NCI-H226 (cell line): ENCODE measurements at places on chromosomes 3 and 15.
A peak's percentile ranks its signal among the peaks of the same experiment; 100 is the strongest.

- DNase-seq = no peak
These were observed 232.6 kb upstream of the LRTM1 start for GRCh38 chr3:55160241-55160983.

- DNase-seq = peak; percentile 40
These were observed 40.8 kb downstream of the KAT2B start for GRCh38 chr3:20080956-20081554.

DNA sequence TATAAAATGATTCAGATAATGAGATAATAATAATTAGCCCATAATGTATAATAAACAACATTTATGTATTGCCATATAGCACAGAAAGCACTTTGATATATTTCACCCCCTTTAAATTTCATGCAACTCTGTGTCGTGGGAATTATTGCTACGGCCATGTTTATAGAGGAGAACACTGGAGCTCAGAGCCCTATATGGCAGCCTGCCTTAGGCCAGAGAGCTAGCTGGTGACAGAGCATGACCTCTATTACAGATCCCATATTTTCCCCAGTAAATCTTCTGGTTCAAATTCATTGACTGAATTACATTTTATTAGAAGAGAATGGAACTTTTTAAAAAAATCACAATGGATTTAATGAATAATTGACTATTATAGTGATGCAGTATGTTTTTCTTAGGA is 25.0 kb downstream of the USP13 start:
- DNase-seq = no peak

DNA sequence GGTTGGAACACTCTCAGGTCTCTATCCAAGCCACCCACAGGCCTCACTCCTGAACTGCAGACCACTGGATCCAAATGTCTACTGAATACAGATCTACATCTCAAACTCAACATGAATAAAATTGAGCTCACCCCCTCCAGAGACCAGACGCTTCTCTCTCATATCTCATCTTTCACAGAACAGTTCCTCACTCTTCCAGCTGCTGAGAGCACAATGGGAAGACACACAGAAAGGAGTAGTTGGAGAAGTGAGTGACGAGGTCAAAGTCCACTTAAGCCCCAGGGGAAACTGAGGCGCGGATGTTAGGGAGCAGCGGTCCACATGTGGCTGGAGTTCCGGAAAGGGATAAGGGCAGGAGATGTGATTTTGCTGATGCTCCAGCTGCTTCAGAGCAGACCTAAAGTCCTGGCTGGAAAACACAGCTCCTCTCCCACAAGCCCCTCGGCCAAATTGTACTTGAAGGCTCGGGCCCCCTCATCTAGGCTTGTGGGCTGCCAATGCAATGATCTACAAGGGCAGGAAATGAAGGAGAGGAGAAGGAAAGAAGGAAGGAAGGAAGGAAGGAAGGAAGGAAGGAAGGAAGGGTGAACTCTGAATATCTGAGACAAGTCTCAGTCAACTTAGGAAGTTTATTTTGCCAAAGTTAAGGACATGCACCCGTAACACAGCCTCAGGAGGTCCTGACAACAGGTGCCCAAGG is 211.2 kb upstream of the TLE3 start:
- no peak for DNase-seq

DNA sequence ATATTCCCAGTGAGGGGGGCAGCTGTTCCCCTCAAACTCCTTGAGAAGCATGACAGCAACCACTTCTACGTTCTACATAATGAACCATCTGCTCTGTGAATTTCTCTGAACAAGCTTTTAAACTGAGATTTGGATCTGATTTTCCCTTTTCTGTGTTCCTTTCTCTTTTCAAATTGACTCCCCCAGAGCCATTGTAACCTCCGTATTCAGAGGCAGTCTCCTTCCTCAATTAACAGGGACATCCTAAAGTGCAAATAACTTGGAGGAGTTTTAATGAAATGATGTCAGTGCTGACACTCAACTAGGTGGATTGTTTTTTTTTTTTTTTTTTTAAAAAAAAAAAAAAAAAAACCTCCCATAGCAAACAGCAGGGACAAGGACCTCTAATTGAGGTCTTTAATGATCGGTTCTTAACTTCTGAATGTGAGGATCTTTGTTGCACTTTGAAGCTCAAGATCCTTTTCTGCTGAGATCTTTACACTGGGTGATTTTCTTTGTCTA is 48.8 kb downstream of the ADAMTS9 start:
- no peak for DNase-seq

GRCh38 chr3:33957176-33957575 is 158.7 kb downstream of the PDCD6IP start:
- DNase-seq = no peak

DNA sequence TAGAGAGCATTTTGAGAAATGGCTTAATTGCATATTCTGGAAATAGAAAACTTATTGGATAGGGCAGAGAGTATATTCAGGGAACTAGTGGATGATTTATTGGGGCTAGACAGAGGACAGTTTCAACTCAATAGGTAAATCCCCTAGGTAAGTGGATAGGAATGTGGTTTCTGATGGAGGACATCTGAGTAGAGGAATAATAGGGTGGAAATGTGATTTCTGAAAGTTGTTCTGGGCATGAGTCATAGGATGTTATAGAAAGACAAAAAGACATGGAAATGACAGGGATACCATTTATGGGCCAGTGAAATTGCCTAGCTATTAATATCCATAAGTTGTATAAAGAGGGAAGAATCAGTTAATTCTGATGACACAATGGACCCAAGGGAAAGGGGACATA is 563.3 kb upstream of the GOLIM4 start:
- no peak for DNase-seq

- DNase-seq = no peak
These were observed 81.5 kb downstream of the BBX start for GRCh38 chr3:107604057-107604822.

GRCh38 chr15:88985547-88986393 is 72.6 kb upstream of the MFGE8 start:
- no peak for DNase-seq

- no peak for DNase-seq
These were observed 1570.1 kb downstream of the SI start for GRCh38 chr3:163508206-163508605.

DNA sequence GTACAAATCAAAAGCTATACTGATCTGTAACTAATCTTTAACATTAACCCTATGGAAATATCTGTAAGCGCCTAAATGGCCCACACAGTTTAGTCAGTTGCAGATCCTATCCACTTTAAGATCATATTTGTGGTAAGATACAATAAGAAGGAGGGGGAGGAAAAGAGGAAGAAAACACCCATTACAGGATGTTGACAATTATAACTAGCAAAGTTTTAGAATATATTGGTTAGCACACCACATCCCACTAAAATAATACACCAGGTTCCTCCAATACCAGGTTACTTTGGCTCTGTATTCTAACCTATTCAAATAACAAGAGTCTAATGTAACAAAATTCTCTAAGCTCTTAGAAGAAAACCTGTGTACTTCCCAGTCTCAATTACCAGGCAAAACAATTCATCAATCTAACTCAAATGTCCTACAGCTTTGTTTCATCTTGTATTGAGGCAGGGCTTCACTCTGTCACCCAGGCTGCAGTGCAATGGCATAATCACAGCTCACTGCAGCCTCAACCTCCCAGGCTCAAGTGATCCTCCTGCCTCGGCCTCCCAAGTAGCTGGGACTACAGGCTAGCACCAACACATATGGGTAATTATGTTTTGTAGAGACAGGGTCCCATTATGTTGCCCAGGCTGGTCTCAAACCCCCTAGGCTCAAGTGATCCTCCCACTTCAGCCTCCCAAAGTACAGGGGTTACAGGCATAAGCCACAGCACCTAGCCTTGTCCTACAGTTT is 4.2 kb downstream of the SLC4A7 start:
- no peak for DNase-seq

- DNase-seq = no peak
These were observed 12.1 kb downstream of the IQGAP1 start for GRCh38 chr15:90400005-90400758.
